H7 (cell line): ENCODE measurements at places on chromosomes 6 and 20.
A peak's percentile ranks its signal among the peaks of the same experiment; 100 is the strongest.

DNA sequence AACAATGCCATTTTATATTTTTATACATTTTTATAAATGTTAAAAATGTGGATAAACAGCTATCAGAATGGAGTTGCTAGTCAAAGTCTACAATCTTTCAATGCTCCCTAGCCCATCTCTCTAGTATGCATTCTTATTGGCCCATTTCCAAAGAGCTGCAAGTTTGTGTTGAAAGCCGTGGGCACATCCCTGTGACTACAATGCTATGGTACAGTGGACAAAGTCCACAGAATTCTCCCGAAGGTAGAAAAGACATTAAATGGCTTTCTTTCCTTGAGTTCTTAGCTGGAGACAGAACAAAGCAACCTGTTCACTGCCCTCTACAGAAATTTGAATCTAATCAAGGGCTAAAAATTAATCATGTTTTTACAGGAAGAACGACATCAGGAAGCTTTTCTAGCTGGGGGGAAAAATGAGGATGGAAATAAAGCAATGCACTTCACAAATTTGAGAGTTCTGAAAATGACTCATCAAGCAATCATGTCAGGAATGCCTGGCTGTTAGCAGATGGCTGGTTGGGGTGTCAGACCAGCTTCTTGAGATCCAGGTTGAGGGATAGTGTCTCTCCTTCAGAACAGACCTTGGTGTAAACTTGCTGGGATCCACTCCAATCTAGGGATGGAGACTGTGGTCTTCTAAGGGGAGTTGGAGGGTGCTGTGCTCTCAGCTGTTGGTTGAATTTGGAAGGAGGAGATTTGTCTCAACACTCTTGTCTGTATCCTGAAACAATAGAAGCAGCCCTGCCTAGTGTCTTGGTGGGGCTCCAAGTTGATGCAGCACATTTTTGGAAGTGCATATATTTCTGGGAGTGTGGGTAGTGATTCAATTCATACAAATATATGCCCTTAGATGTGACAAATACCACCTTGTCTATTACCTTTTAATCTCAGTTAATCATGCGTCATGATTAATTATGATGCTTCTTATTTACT is 143.4 kb upstream of the PHACTR1 start:
- DNase-seq, result peak; percentile 17

GRCh38 chr6:75830959-75831885 is 82.2 kb downstream of the MYO6 start:
- DNase-seq, result no peak

GRCh38 chr6:97053643-97054411 is 129.3 kb downstream of the KLHL32 start:
- DNase-seq, result no peak

GRCh38 chr6:157693867-157694266 is 129.2 kb upstream of the SNX9 start:
- no peak for DNase-seq

DNA sequence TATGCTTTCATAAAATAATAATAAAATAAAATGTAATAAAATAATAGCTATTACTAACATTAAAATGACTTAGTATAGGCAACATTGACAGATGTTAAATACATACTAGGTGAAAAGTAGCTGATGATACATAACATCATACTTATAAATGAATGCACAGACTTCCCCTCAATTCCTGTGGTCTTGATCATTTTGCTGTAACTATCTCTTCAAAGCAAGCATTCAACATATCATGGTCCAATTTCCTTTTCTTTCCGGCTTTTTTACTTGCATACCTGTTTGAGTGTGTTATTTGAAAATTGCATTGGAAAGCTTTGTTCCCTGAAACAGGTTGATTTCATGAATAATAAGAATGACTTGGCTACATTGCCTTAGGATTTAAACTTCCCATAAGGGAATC is 309.3 kb downstream of the HDGFL1 start:
- DNase-seq, result no peak

GRCh38 chr6:170553534-170554012 is 466 bp upstream of the PSMB1 start:
- DNase-seq, result peak; percentile 38

DNA sequence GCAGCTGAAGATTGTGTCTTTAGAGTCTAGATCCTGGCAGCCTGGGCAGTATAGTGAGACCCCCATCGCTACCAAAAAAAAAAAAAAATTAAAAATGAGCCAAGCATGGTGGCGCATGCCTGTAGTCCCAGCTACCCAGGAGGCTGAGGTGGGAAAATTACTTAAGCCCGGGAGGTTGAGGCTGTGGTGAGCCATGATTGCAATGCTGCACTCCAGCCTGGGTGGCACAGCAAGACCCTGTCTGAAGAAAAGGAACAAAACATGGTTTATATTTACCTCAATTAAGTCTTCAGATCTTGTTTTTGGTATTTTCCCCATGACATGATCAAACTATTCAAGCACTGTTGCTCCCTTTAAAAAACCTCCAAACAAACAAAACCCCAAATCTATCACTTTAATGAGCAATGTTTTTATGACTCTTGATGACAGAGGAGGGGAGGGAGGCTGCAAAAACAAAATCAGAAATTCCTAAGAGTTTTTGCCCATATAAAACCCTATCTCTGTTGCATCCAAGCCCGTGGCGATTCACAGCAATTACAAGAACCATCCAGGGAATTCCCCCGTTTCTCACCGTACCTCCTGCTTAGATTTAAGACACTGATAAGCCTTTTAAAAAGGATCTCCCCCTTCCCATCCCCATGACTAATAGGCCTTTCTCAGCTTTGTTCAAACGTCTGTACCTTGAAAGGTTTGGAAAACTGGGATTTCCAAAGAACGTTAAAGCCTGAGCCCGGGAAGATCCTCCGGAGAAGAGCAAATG is 259.9 kb downstream of the BMP7 start:
- DNase-seq, result no peak

DNA sequence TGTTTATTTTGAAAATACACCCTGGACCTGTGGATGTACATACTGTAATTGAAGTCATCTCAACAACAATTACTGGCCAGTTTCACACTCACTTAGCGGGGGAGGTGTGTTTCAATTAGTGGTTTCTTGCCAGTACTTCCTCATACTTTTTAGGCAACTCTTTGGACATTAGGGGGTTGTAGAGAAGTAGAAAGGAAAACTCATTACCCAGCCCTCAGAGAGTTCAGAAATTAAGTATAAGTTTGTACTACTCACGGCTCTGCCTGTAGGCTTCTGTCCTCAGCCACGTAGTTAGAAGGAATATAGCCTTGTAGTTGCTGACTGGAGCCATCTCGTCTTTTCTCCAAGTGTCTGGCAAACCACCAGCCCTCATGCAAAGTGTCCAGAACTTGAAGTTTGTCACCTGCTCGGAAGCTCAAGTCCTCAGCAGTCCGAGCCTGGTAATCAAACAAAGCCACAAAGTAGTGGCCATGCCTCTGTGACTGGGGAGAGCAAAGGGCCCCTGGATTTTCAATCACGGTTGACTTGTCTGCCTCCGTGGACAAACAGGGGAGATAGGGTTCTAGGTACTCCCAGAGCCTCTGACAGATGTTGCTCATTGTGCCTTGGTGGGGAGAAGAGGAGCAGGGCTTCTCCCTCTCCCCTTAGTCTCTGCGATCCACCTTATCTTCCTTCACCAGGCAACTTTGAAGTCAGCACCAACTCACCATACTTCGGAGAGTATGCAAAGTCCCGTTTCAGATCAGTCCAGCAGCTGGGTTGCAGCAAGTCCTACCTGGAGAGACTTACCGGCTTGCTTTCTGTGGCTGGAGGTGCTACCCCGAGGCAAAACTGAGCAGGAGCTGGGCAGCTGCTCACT is 749 bp downstream of the FRK start:
- DNase-seq, result no peak

DNA sequence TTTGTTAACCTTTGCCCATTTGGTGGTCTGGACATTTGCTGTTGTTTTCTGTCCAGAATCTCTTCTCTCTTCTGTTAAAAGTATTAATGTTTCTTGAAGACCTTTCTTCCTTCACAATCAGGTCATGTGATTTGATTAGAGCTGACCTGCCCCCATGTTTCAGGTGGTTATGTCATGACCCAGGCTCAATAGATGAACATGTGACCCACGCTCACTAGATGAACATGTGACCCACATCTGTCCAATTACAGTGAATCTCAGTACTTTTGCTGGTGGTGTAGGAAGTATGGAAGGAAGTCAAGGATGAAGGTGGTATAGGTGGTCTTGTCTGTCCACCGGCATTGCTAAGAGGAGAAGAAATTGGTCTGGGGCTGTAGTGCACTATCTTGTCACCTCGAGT is 289.1 kb upstream of the JAG1 start:
- DNase-seq, result no peak

- DNase-seq, result no peak
These were observed 243.8 kb upstream of the PMEPA1 start for GRCh38 chr20:57953638-57954037.

- no peak for DNase-seq
These were observed 11.5 kb upstream of the CCDC170 start for GRCh38 chr6:151482290-151482689.

- DNase-seq, result peak; percentile 82
These were observed at the start of gene SLC24A3 for GRCh38 chr20:19212469-19212815. SLC24A3 (plus strand) TSS chr20:19212642.

DNA sequence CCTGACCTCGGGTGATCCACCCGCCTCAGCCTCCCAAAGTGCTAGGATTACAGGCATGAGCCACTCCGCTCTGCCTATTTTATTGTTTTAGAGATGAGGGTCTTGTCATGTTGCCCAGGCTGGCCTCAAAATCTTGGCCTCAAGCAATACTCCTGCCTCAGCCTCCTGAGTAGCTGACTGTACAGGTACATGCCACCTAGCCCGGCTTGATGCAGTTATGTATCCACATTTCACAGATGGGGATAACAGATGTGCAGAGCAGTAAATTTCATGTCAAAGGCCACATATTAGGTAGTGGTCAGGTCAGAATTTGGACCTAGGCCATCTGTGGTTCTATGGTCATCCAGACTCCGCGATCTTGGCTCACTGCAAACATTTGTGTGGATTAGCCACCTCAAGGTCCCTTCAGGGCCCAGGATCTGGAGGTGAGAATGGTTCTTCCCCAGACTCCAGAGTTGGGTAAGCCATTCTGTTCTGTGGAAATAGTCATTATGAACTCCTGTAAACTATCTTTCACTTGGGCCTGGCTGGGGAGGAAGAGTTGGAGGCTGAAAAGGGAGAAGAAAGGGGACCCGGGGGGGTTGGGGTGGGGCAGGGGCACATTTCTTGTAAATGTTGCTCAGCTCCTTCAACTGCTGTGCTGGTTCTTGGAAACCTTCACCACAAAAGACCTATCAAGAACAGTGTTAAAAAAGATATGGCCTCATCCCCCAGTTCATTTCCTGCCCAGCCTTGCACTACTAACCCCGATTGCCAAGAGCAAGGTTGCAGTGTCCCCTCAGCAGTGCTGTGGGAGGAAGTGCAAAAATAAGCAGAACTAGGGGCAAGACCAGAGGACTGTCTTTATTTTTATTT is 13.0 kb downstream of the PIM1 start:
- DNase-seq, result no peak

DNA sequence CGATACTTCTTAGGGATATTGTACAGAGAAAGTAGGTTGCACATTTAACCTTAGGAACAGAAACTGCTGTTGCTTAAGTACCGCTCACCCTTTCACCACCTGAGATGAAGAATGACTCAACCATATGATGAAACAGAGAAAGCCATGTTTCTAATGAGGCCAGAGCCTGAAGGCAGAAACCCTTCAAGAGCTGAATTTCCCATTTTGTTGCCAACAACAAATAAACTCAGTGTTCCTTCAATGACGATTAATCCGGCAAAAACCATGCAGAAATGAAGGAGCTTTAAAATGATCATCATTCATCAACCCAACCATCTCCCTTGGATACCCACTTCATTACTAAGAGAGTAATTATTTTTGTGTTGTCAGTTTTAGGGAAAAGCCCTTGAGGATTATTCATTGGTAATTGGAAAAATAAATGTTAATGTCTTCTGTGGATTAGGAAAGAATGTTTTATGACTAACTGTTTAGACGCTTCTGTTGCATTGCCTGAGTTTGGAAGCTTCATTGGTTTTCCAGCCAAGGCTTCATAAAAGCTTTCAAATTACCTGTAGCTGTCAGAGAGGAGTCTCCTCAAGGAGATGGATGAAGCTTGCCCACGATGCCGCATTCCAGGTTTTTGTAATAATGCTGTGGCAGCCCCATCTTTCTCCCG is 112.1 kb upstream of the IYD start:
- no peak for DNase-seq

- DNase-seq, result no peak
These were observed 392.4 kb upstream of the SOX4 start for GRCh38 chr6:21201187-21201586.

DNA sequence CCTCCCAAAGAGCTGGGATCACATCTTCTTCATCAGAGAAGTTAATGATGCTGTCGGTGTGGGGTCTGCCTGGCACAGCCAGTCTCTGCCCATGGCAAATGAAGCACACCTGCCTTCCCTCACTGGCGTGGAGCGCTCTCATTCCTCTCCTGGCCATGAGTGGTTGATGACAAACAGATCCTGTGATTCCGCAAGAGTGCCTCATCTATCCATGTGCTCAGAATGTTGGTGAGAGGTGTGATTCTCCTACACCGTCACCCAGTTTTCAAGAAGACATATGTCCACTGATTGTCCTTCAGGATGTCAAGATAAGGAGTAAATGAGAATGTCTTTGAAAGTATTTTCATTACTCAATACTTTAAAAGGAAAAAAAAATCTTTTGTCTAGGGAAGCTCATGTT is 97.5 kb upstream of the GGTLC1 start:
- DNase-seq, result no peak

GRCh38 chr20:58880994-58881752 is 28.7 kb downstream of the GNAS start:
- DNase-seq, result no peak

DNA sequence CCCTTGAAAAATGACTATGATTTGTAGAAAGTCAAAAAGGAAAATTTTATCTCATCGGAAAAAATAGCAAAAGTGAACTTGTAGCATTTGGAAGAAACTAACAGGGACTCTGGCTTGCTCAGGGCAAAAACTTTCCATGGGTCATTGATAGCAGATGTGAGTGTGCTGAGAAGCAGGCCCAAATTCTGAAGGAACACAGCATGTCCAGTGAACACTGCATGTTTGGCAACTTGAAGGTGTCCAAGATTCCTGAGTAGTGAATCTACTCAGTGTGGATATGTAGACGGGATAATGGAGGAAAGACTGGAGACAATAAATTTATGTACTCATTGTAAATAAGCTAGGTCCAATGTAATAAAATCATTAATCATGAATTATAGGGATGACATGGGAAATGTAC is 8.2 kb downstream of the SLC17A2 start:
- DNase-seq, result no peak

GRCh38 chr6:107989166-107990094 is 31.4 kb upstream of the SEC63 start:
- DNase-seq, result no peak

- DNase-seq, result no peak
These were observed 70.9 kb downstream of the ATG5 start for GRCh38 chr6:106254636-106255035.

GRCh38 chr6:120938164-120938875 is 396.0 kb downstream of the TBC1D32 start:
- DNase-seq, result no peak
